ENCODE measurements at places on chromosomes 2 and 18.

DNA sequence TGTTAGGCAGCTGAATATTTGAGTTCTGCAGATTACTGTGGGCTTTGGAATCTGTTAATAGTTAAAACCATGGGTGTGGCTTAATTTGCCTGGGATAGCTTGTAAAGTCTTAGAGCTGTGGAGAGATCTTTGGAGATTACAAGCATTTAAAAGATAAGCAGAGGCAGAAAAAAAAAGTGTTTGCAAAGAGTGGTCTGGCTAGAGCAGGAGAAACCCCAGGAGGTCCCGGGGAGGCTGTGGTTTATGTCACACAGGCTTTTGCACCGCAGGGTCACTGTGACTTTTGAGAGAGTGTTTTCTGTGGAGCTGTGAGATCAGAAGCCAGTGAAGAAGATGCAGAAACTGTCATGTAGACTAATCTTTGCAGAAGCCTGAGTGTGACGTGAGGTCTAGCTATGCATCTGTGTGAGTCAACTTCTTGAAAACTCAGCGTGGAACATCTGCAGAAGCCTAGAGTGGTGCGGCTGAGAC, 49.0 kb downstream of the SETBP1 start:
- DNase-seq, result no peak

- no peak for DNase-seq
These were observed 51.7 kb downstream of the NOP58 start for GRCh38 chr2:202317080-202317857.

GRCh38 chr2:203789618-203790017, 78.0 kb upstream of the CTLA4 start:
- DNase-seq, result no peak

GRCh38 chr2:175154661-175155082, 13.3 kb downstream of the ATF2 start:
- no peak for DNase-seq

GRCh38 chr2:217367464-217367863, 507.6 kb upstream of the TNP1 start:
- DNase-seq, result no peak

DNA sequence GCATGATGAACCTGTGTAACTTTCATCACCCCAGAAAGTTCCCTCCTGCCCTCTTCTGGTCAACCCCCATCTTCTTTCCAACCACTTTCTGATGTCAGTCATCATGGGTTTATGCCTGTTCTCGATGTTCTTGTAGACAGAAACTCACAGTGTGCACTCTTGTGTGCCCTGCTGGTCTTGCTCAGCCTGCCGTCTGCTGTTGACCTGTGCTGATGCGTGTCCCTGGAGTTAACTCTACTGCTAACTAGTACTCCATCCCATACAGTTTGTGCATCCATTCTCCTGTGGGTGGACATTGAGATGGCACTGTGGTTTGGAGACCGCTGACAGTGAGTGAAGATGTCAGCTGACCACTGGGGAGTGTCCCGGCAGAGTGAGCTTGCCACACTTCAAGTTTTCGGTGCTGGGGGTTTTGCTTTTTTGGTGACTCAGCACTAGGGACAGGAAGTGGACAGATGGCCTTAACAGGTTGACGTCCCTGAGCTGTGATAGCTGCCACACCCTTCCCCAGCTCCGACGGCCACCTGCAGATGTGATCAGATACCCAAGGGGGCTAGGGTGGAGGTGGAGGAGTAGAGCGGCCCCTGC, 14.8 kb downstream of the KLHL29 start:
- DNase-seq, result no peak

DNA sequence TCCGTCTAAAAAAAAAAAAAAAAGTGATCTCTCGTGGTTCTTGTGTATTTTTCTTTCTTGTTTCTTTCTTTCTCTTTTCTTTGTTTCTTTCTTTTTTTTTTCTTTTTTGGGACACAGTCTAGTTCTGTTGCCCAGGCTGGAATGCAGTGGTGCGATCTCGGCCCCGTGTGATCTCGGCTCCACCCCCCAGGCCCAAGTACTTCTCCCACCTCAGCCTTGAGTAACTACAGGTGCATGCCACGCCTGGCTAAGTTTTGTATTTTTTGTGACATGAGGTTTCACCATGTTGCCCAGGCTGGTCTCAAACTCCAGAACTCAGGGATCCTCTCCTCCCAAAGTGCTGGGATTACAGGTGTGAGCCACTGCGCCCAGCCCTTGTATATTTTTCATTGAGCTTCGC, 91.4 kb downstream of the TMEM237 start:
- DNase-seq, result no peak
